ENCODE measurements at places on chromosomes 16 and 17. TPM values are rescaled to one million over a fixed set of nuclear protein-coding genes. Genes with fewer than 3 reads are reported as not detected.
A peak's percentile ranks its signal among the peaks of the same experiment; 100 is the strongest.

The SULT1A1 gene
- 9.9 TPM for total RNA-seq

The CEP295NL gene
- not detected for total RNA-seq

The PRSS22 gene
- not detected for total RNA-seq

DNA sequence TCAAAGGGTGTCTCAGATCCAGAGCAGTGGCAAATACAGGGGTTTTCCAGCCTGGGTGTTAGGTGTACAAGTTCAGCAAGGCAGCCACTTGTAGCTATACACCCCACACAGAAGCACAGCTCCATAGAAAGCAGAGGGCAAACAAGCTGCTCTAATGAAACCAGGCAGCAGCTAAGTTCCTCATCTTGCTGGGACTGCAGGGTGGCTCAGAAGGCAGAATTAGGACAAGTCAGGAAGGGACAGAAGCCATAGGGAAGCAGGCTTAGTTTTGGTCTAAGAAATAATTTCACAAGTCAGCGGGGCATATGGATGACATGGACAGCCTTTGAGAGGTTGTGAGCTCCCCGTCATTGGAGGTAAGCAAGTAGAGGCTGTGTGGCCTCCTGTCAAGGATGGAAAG lies 23.7 kb downstream of the CNGB1 start:
- DNase-seq, result no peak

The GOT2 gene
- 123 TPM for total RNA-seq

DNA sequence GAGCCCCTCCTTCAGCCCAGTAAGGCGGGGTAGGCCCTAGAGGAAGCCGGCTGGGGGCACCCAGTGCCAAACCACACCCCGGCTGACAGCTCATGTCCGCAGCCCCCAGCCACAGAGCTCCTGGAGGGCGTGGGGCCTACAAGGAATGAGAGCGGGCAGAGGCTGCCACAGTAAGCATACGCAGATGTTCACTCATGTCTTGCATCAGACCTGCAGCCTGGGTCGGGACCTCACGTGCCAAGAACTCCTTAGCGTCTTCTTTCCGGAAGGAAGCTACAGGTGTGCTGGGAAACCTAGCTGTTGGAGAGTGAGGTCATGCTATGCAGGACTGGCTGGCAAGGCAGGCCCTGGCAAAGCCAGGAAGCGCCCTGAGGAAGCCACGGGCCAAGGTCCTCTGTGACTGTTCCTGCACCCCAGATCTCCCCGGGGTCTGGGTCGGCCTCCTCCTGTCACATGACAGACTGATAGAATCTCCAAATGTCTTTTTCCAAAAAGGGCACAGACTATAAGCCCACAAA lies 1.6 kb downstream of the ZNF598 start:
- DNase-seq, result no peak

GRCh38 chr16:17972460-17972943 lies 364.0 kb downstream of the NPIPA8 start:
- no peak for DNase-seq

- DNase-seq, result no peak
These were observed 127.0 kb downstream of the ABCC6 start for GRCh38 chr16:16096121-16096857.

The KCNJ2 gene
- 0.11 TPM for total RNA-seq

DNA sequence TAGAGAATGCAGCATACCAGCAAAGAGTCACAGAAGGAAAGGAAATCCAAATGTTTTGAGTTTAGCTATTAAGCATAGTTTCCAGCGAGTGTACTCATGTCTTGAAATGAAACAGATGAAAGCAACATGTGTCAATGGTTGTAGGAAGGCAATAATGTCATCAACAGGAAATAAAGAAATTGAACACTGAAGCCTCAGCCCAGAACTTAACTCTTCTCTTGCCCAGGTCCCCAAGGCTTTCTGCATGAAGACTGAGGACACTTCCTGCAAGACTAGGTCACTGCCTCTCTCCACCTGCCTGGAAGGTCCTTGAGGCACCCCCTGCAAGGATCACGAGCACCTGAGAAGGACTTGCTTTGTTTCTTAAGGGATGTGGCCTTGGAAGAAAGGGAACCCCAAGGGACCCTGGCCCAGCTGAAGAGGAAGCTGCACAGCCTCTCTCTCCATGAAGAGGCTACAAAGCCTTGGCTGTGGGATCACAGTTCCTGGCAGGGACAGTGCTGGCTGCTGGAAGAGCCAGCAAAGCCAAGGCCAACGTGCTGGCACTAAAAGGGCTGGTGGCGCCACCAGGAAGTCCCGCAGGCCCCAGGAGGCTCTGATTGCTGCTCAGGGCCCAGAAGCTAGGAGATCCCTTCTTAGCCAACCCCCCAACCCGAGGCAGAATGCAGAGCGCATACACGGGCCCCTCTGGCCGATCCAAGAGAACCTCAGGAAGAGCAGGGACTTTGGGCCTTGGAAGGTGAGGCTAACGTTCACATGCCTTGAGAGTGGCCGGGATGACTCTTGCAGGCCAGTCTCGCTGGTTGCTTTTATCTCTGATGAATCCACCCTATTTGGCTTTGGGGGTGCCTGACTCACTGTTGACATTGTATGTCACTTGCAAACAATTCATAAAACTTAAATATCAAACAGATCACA lies 23.4 kb upstream of the AXIN2 start:
- DNase-seq, result no peak

The PERCC1 gene
- total RNA-seq, result not detected

The GPR139 gene
- total RNA-seq, result not detected

DNA sequence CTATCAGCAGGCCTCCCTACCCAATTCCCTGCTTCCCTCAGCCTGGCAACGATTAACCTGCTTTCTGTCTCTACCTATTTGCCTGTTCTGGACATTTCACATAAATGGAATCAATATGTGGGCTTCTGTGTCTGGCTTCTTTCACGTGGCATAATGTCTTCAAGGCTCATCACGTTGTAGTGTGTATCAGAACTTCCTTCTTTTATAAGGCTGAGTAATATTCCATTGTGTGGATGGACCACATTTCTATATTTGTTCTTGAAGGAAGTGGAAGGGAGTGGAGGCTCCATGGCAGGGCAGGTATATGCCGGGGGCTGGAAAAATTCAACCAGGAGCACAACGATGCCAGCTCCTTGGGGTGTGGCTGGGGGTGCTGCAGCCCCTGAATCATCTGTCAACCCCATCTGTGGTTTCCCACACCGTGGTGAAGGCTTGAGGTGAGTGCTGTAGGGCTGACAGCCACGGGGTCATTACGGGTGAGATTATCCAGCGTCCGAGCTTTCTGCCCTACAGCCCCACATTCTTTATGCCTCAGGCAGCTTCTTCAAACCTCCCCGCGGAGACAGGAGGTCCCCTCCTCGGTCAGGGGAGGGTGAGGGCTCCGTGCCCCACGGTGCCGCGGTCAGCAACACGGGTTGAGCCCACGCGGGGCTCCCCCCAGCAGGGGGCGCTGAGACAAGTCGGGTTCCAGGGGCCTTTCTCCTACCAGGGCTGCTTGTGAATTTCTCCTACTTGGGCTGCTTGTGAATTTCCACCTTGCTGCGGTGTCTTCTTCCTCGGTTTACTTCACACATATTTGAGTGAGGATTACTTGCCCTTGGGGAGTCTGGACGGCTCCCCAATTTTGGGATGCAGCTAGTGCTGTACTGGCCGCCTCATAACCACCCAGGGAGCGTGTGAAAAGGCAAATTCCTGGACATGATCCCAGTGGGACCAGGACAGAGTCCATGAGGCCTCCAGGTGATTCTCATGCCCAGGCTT lies 18.3 kb upstream of the WFIKKN2 start:
- DNase-seq, result peak; percentile 20

DNA sequence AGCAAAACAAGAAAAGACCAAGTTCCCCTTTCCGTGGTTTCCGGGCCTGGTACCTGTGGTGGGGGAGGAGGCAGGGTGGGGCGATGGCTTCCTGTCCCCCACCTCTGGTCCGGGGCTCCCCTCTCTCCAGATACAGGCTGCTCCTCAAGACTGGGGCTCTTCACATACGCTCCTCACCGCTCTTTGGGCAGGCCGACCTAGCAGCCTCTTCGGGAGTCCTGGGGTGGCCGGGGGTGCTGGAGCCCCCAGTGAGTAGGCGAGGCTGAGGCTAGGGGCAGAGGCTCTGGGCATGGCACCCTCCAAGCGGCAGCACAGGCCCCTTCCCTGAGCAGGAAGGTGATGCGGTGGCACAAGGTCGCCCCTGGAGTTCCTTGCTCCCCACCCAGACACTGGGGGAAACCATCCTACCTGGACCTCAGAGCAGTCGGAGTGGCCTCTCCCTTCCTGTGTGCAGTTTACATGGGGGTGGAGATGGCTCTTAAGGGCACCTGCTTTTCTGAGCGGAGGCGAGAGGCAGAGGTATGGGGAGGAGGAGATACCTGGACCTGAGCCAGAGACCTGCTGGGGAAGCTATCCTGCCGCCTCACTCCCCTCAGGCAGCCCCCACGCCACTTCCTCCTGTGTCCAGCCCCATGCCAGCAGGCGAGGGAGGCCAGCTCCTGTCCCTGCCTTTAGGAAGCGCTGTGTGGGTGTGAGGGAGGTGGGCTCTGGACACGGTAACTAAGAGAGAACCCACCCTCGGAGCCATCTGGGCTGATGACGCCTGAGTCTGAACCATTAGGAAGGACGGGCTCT lies 891 bp downstream of the CORO1A start:
- DNase-seq, result peak; percentile 81

The CCL2 gene
- not detected for total RNA-seq

The SLC13A5 gene
- total RNA-seq, result not detected

The NBR1 gene
- 49.1 TPM for total RNA-seq

DNA sequence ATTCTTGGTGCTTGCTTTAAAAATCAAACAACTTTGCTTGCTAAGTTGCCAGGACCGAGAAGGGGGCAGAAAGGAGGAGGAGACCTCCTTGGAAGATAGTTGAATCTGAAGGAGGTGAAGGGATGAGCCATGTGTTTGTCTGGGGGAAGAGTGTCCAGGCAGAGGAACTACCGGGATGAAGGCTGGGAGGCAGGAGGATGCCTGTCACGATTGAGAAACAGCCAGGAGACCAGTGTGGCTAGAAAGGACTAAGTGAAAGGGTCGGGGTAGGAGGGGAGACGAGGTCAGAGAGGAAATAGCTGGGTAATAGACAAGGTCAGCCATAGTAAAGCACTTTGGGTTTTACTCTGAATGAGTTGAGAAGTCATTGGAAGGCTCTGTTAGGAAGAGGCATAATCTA lies 38.9 kb upstream of the CSNK2A2 start:
- DNase-seq, result no peak

DNA sequence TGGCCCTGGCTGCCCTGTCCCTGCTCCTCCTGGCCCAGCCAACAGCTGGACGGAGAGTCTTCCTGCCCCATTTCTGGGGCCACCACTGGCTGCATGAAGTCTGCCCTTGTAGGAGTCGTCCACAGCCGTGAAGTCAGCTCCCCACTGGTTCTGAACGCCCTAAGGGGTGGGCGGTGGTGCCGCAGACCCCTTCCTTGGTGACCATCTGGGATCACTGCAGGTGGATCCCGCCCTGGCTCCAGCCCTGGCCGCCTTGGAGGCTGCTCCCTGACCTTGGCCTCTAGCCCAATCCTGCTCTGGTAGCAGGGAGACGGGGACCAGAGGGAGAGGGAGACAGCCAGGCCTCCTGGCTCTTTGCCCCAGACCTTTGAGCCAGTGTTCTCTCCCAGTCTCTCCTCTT lies 35.4 kb downstream of the MGAT5B start:
- no peak for DNase-seq

The MARVELD3 gene
- not detected for total RNA-seq

DNA sequence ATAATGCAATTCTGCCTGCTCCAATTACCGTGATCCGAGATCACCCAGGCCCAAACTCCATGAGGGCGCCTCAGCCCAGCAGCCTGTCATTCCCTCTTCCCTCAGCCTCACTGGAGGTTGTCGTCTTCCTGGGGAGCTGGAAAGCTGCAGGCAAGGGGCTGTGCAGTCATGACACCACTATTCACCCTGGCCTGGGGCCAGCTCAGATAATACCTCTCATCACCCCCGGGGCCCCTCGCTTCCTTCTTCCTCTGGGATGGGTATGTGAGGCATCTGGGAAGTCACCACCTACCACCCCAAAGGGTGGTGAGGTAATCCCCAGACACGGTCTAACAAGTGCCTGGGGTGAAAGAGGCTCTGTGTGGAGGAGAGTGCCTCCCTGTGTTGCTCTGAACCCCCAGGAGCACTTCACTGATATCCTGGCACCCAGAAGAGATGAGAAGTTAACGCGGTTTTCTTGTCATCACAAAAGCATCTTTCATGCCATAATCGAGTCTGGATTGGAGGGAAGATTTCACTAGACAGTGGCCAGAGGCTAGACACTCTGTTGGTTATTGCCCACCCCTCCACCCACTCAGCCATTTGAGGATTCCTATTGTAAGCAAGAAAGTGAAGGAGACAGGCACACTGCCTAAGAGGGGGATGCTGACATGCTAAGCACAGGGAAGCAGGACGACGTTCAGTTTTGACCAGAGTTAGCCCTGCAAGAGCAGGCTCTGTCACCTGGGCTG lies 18.4 kb downstream of the CFAP20 start:
- DNase-seq, result no peak

DNA sequence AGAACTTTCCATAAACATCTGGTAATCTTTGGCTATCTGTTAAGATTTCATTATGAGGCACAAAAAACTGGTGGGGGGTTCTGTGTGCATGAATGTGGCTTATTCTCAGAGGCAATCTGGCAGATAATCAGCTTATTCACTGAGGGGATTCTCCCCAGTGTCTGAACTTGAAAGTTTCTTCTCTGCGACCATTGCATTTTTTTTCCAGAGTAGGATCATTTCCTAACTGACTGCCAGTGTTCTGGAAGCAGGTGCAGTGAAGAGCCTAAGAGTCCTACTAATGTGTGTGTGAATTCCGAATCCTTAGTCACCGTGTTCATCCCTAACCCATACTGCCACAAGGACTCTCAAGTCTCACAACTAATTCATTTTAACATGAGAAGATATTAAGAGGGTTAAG lies 64.9 kb upstream of the LRRC37A3 start:
- DNase-seq, result no peak

The CCL1 gene
- 98.4 TPM for total RNA-seq

DNA sequence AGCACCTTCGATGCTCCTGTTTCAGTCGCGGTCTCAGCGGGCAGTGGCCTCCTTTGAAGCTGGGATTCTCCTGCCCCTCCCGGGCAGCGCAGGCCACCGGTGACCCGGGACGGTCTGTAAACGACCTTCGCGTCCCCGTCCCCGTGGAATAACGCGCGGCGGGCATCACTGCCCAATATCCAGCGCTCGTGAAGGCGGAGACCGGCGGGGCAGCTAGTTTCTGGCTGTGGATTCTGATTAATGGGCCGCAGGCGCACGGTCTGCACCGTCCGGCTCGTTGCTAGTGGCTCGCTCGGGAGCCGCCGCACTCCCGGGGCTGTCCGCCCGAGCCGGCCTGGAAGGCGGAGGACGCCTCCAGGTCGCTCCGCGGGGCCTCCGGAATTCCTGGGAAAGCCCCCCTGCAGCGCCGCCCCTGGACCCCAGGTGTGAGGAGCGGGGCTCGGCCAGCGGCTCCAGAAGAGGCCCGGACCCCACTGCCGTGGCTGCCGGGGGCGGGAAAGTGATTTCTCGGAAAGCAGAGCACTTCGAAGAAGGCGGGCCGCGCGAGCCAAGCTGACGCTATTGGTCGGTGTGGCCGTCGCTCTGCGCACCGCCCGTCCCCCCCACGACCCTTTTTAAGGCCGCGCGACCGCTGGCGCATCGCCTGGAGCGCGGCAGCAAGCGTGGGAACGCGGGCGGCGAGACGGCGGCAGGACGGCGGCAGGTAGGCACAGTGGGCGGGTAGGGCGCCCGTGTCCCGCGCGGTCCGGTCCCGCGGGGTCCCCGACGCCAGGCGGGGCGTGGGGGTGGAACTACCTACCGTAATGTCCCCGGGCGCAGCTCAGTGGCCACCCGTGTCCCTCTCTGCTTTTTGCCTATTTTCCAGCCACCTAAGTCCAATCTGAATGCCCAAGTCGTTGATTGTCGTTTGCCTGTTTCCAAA lies at the start of gene IRF8:
Gene IRF8, plus strand, starts transcription at position 642 of the 922 bp plus-strand sequence. CDS start 3,854 bp downstream, outside the sequence.
- DNase-seq, result peak; percentile 52
